ENCODE measurements at places on chromosomes 2 and 18.

DNA sequence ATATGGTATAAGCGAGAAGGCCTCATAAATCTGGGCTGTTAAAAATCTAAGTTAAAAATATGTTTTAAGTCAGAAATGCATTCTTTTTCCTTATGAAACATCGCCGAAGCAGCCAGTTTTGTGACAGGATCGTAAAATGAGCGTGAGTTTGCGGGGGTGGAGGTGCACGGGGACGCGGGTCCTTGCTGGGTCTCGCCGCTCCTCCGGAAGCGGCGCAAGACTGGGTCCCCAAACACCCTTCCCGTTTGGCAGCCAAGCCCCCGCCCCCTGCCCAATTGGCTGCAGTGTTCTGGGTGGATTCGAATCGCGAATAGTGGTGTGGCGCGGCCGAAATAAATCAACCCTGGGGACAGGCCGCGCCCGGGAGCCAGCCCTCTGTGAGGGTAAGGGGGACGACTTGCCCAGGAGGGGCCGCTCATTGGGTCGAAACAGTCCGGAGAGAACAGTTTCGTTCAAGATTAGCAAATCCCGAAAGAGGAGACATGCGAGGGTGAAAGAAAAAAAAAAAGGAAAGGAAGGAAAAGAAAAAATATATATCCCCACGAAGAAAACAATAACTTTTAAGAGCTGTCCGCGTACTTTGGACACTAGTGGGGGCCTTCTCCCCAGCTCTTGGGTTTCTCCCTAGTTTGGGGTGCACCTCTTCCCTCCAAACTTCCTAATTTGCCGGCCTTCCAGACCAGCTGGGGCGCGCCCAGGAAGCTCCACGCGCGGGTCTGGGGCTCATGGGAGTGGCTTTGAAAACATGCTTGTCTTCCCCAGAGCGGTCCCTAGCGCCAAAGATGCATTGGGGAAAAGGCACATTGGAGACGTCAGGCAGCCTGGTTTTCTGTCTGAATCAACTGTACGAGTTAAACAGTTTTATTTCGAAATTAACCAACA, 3.1 kb upstream of the GATA6 start:
- no peak for DNase-seq

DNA sequence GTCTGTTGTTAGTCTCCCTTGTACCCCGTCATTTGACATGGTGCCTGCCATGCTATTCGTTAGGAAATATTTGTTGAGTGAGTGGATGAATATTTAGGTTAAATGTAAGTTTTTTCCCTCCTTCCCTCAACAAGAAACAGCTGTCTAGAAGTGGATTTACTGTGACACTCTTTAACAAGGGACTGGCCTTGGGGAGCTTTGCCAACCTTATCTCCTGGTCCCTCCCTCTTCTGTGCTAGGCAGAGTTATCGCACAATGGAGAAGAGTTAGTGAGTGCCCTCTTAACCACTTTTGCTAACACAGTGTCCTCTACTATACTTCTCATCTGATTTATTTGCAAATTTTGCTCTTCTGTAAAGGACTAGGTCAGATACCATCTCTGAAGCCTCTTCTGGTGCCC, 61.2 kb downstream of the DIS3L2 start:
- DNase-seq: no peak

DNA sequence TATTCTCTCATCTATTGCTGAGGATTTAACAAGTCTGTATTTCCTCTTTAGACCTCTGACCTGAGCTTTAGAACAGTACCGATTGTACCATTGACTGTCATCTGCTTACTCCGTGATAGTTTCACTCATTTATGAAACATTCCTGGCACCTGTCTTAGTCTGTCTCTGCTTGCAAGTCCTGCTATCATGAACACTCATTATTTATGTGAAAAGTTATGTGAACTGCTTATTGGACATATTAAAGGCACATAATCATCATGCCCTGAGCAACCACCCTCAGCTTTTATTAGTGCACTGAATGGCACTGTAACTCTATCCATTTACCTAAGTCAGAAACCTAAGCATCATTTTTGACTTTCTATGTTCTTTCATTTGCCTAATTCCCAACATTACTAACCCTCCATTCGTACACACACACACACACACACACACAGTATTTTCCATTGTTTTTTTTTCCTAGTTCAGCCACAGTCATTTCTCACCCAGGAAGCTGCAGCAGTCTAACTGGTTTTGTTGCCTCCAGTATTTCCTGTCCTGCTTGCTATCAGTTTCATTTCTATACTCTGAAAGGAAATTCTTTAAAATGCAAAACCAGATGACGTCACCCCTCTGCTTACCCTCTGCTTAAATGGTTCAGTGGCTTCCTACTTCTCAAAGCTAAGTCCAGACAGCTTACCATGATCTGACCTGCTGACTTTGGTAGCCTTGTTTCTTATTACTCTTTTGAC, 146.1 kb downstream of the HAUS1 start:
- no peak for DNase-seq

DNA sequence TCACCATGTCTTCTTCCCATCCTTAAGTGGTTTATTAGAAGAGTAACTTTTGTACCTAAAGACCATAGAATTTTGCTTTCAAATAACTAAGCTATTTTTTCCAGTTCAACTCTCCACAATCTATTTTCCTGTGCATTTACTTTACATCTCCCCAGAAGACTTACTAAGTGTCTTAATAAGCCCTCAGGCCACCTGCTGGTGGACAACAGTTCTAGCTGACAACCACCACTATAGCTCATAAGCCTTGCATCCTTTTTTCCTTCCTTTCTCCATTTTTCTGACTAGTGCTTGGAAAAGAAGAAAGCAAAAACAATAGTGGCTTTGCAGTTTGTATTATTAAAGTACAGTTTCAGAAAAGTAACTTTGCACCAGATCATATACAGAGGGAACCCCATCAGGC, 149.5 kb upstream of the TMEM200C start:
- no peak for DNase-seq

DNA sequence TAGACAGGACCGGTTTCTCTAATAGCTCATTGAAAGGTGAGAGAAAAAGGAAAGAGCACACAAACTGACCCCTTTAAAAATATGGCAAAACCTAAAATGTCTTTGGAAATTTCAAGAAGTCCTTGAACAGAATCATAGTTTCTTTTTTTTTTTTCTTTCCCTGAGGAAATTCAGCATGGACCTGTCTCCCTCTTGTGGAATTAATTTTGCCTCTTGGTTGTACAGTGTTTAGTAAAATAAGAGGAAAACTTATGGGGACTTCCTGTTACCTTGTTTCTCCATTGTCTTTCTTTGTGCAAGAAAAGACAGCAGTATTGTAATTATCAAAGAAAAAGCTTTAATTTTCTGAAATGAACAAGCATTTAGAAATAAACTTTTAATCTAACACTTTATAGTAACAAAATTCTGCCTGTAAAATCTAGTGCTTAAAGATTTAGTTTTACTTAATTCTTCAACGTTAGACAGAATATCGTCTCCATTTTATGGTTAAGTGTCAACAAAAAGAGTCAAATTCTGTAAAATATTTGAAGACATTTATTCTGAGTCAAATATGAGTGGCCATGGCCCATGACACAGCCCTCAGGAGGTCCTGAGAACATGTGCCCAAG, 176.3 kb upstream of the NABP1 start:
- no peak for DNase-seq

Data from SW 1271 (cell line).